ENCODE measurements at places on chromosomes 11 and 22.

GRCh38 chr11:118652681-118653181, 26.7 kb downstream of the TREH start:
- DNase-seq: no peak

GRCh38 chr11:99893811-99894210, 793.3 kb upstream of the ARHGAP42 start:
- DNase-seq: no peak

GRCh38 chr11:76543006-76543703, 98.3 kb downstream of the EMSY start:
- DNase-seq: no peak

GRCh38 chr11:70556884-70557741, 158.8 kb downstream of the CTTN start:
- no peak for DNase-seq

- DNase-seq: no peak
These were observed 178.2 kb downstream of the OPCML start for GRCh38 chr11:133354069-133354468.

GRCh38 chr11:62842171-62842741, 2.9 kb upstream of the WDR74 start:
- DNase-seq: no peak

- DNase-seq: no peak
These were observed 61.3 kb downstream of the SVIP start for GRCh38 chr11:22768281-22768680.

DNA sequence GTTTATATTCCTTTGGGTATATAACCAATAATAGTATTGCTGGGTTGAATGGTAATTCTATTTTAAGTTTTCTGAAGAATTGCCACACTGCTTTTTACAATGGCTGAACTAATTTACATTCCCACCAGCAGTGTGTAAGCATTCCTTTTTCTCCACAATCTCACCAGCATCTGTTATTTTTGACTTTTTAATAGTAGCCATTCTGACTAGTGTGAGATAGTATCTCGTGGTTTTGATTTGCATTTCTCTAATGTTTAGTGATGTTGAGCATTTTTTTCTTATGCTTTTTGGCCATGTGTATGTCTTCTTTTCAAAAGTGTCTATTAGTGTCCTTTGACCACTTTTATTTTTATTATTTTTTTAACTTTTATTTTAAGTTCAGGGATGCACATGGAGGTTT, 275.3 kb downstream of the METTL15 start:
- DNase-seq: no peak

DNA sequence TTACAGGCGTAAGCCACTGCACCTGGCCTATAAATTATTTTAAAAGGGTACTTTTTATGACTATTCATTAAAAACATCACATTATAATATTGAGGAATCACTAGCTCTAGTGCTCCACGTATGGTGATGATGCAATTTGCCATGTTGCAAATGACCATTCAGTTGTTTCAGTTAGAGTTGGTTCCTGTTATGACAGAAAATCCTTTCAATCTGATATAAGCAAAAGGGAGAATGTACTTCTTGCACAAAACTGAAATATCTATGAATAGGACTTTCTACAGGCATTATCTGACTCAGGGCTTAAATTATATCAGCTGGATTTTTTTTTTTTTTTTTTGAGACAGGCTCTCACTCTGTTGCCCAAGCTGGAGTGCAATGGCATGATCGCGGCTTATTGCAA, 45.6 kb upstream of the RRM1 start:
- no peak for DNase-seq

- DNase-seq: no peak
These were observed 328.8 kb downstream of the MIAT start for GRCh38 chr22:26985931-26986782.

DNA sequence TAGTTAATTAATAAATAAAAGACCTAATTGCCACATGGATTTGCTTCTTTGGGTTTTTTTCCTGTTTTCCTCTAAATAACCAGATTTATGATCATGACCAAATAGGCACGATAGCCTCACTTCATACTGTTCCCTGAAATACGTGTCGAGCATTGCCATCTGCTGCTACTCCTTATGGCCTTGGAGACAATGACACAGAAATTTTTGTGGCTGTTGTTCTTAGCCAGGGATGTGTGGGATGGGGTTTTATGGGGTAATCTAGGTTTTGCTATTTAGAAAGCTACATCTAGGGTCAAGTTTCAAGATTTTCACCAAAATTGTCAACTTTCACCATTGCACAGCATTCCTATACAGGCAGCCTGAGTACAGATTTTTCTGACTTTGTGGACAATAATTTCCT, 145.2 kb downstream of the DBX1 start:
- no peak for DNase-seq

DNA sequence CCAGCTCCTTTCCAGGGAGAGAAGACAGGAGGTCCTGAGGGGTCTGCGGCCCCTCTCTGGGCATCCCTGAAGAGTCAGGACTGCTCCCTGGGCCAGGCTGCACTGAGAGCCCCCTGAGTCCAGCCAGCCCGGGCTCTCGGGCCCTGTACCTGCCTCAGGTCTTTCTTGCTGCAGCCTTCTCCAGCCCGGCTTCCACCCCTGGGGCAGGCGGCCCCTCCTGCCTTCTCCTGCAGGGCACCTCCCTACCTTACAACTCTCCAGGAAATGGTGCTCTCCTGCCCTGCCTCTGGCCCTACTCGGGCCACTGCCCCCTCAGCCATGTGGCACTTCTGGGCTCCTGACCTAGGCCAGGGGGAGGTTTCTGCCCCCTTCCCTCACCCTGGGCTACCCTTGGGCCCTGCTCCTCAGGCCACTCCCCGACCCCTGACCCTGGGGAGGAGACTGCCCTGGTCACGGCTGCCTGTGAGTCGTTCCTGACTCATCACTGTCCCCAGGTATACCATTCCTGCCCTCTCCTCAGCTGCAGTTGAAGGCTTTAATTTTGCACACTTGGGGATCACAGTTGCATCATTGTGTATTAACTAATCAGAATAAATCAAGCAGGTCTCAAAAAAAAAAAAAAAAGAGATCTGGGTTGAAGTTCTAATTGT, 251.1 kb downstream of the NXPE2 start:
- no peak for DNase-seq

DNA sequence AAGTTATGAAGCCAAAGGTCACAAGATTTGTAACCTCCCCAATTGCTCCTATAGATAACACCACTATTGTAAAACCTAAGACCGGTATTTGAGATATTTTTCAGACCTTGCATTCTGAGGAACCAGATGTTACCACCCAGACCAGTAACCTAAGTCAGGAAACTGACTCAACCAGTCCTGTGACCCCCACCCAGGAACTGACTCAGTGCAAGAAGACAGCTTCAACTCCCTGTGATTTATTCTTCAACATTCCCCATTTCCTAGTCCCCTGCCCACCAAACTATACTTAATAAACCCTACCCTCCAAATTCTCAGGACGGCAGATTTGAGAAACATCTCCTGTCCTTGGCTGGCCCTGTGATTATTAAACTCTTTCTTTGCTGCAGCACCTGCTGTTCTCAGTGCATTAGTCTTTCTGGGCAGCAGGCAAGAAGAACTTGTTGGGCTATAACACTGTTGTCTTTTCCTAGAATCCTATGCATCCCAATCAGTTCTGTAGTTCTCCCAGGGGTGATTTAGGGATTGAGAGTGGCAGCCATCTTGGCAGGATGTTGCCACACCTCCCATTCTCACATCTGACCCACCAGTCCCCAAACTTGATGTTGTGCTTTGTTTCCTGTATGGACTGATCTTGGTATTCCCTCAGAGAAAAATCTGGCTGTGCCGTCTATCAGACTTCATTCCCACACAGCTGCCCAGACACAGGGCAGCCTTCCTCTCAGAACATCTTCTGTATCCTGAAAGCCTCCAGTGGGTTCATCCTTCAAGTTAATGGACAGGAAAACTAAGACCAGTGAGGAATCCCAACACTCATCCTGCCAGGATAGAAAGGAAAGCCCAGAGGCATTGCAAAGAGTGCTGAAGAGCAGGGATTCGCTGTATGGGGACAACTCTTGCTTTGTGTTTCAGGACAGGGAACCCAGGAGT, 104.0 kb downstream of the PDE2A start:
- DNase-seq: no peak

GRCh38 chr22:49018601-49019000, 809.1 kb downstream of the BRD1 start:
- no peak for DNase-seq

DNA sequence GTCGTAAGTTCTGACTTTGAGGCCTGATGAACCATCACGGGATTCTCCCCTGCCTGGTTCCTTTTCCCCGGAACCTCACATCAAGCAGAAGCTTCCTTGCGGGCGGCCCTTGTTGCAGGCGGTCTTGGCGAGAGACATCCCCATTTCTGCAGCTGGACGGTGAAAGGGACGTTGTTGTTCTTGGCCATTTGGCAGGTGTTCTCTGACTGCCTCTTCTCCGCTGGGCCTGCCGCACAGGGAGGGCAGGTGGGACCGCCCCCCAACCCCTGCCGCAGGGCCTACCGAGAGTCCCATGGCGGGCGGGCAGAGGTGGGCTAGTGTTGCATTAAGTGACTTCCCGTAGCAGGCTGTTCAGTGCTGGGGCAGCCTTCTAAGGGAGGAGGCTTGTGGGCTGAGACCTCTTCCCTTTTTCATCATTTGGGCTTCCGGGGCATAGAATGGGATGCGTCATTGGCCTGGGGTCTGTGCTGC, 26.9 kb upstream of the GRAMD4 start:
- no peak for DNase-seq

- DNase-seq: no peak
These were observed 52.1 kb downstream of the RRM1 start for GRCh38 chr11:4146772-4147098.

GRCh38 chr11:67438158-67438902, 848 bp upstream of the PTPRCAP start:
- DNase-seq: peak; percentile 63

DNA sequence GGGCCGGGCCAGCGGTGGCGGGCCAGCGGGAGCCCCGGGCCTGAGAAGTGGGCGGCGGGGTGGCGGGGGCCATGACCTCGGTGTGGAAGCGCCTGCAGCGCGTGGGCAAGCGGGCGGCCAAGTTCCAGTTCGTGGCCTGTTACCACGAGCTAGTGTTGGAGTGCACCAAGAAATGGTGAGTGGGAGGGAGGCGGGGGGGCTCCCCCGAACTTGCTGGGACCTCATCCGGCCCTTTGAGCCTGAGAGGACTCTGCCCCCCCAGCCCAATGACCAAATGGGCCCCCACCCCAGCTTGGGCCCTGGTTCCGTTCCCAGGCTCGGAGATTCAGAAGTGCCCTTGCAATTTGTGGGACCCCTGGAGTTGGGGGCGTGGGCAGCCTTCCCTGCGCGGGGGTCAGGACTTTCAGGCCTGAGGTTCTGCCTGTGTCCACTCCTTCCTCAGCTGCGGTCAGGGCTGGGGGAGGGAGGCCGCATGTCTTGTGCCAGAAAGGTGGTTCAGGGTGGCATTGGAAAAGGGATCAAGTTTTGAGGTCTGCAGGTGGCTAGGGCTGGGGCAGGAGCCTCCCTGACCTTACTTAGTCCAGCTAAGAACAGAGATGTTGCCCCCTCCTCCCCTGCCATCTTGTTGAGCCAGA, 496 bp downstream of the EHBP1L1 start:
- DNase-seq: no peak

DNA sequence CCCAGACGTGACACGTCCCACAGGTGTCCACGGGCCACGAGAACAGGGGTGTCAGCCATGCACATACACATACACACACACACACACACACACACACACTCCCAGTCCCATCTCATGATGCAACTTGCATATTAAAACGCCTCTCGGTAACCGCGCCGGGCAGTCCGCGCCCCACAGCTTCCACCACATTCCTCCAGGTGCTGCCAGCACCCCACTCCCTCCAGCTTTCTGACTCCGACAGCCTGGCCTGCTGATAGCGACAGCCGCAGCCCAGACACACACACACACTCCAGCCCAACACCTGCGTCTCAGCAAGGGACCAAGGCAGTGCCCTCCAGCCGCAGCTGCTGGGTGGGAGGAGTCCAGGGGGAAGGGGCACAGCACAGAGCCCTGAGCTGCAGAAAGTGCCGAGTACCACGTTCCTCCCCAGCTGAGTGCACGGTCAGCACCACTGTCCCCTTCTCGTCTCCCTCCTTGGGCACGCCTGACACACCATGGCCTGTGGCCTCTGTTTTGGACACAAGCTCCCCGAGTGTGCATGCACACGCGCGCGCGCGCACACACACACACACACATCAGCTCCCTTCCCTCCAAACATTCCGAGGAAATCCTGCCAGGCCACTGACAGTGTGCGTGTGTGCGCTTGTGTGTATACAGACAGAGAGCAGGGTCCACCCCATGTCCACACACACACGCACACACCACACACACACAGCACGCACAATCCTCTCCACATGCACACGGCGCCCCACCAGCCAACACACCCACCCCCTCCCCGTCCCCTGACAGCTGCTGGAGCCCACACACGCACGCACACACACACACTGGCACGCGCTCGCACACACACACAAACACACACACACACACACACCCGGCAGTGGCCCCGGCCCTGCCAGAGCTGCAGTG, 1.2 kb downstream of the ELFN2 start:
- DNase-seq: no peak

- DNase-seq: no peak
These were observed 9.3 kb downstream of the CD82 start for GRCh38 chr11:44574610-44575287.

DNA sequence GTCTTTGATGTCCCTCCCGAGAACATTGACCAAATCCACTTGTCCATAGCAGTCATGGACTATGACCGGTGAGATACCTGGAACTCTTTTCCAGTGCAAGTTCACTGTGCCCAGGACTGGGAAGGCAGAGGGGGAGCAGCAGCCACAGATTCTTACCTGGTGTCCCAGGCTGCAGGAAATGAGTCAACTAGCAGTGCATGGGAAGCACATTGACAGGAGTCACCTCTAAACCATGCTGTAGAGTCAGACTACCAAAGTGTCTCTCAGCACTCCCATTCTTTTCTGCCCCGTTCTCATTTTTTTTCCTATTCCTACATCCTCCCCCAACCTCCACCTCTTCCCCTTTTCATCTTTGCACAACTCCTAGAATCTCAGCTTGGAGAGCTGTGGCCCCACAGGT, 67.2 kb upstream of the OLFML1 start:
- DNase-seq: no peak

GRCh38 chr22:32079130-32080089, 36.3 kb downstream of the SLC5A1 start:
- DNase-seq: no peak

DNA sequence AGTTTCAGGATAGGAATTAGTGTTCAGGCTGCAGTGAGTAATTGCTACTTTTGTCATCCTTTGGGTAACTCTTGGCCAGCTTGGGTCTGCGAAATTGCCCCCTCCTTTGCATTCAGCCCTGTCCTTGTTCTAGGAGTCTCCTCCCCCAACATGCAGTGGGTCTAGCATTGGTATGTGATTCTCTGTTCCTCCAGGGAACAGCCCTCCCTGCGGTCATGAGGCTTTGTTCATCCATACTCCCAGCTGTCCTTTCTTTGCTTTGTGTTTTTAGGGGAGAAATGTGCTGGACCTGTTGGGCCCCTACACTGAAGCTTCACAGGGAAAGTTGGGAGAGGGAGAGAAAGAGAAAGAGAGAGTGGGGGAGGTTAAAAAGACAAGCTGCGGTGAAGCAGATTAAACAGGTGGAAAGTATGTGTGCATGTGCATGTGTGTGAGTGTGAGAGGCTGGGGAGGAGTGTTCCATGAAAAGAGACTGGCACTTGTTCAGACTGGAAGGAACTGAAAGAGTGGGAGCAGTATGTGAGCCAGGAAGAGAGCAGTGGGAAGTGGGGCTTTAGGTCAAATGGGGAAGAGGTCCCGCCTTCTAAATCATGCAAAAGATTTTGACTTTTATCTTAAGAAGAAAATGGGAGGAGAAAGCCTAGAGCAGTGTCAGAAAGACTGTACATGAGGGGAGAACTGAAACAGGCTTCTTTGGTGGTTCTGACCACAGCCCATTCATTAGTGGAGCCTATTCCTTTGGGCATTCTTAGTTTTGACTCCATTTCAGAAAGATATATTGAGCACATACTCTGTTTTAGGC, 17.9 kb upstream of the SESN3 start:
- no peak for DNase-seq

All from stimulated activated naive CD4-positive, alpha-beta T cell (primary cell).